Spinal cord (tissue), 10 donors: ENCODE measurements at places on chromosomes 6 and 20.
A peak's percentile ranks its signal among the peaks of the same experiment; 100 is the strongest.

GRCh38 chr20:52201395-52201794 lies 9.8 kb upstream of the ZFP64 start:
- DNase-seq: no peak

DNA sequence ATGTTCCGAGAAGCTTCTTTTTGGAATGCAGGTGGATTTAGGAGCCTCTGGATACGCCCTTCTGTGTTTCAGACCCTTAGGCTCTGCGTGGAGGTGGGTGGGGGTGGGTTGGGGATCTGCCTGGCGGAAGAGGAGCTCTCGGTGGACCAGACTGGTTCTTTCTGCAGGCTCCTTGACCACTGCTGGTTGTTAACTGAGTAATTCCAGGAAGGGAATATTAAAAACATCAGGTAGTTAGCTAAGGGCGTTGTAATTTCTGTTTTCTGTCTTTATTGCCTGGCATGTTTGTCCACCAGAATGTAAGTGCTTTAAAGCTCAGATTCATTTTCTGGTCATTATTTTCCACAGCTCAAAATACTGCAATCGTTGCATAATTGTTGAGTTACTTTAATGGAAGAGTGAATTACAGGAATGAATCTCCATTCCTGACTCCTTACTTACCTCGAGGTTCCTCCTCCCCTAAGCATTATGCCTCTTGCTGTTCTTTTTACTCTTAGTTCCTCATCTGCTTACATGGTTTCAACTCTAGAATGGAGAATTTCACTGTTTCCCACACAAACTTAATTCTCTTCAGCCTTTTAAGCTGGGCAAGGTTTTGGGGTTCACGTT lies 5.9 kb downstream of the CDYL start:
- DNase-seq: no peak

GRCh38 chr6:97026298-97026697 lies 101.8 kb downstream of the KLHL32 start:
- peak; percentile 14 for DNase-seq

DNA sequence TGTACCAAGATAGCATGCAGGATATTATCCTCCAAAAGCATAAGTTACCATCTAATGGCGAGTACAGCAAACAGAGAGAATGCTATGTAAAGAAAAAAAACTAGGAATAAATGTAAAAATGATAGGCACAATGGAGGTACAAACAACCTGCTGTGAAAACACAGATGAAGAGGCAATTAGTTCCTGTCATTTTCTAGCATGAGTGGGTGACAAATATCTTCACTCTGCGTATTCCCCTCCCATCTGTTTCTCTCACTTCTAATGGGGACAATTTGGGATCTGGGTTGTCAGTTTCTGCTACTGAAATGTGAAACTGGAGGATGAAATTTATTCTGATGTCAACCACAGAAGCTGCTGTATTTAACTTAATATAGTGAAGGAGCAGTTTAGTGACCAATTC lies 11.7 kb upstream of the PTPRK start:
- no peak for DNase-seq

GRCh38 chr6:170355661-170356060 lies 49.1 kb downstream of the FAM120B start:
- DNase-seq: no peak

GRCh38 chr20:701401-702129 lies 26.0 kb upstream of the SCRT2 start:
- DNase-seq: no peak
